Stimulated activated CD4-positive, alpha-beta T cell treated with anti-CD3 and anti-CD28 coated beads, Interleukin-15, amount 100 ng/mL, for 1 hour (primary cell): ENCODE measurements at places on chromosomes 7 and 10.

GRCh38 chr7:131075406-131075805 is 252.3 kb upstream of the MKLN1 start:
- no peak for DNase-seq

DNA sequence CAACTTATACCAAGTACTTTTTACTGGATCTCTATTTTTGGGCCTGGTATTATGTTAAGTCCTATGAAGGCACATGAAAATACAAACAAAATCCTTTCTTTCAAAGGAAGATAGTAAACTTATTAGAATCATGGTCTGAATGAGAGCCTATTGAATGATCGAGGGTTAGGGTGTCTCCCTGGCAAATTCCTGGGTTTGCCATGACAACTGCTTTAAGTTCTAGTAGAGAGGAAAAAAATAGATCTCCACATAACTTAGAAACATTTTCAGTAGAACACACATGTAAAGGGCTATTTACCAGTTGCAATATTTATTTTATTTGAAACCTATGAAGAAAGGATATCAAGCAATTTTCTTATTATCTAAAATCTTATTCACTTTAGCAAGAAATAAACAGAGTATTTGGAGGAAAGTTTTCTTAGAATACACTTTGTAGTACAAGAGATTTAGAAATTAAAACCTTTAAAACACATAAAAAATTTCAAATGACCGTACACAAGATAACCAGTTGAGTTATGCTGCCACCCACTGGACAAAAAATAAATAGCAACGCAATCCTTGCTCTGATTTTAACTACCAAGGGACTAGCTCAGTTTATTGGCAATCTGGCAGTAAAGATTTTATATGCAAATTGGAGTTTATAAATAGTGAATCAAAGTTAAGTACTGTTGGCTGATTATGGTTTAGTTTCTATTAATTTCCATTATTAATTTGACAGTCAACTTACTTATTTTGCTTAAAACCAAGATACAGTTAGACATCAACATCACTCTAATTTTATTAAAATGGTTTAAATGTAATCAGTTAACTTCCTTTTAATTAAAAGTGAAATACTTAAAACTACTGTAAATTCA is 33.9 kb downstream of the CACUL1 start:
- DNase-seq, result no peak

GRCh38 chr10:42932735-42933447 is 144.0 kb upstream of the RET start:
- no peak for DNase-seq

GRCh38 chr10:15213461-15213861 is 45.0 kb upstream of the NMT2 start:
- no peak for DNase-seq

DNA sequence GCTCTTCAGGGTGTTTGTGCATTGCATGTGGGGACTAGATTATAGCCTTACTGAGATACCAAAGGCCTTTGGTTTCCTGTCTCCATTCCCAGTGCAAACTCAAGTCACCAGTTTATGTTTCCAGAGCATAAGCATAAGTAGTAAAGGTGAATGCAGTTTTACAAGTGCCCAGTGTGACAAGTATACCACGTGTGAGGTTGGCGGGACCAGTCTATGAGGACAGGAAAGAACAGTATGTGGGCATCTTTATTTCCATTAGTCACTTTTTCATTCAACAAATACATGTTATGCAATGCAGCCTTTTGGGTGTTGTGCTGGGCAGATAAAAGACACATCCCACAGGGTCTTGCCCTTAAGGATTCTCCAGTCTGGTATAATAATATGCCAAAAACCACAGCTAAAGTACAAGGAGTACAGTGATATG is 146.5 kb downstream of the ARID5B start:
- DNase-seq, result no peak

DNA sequence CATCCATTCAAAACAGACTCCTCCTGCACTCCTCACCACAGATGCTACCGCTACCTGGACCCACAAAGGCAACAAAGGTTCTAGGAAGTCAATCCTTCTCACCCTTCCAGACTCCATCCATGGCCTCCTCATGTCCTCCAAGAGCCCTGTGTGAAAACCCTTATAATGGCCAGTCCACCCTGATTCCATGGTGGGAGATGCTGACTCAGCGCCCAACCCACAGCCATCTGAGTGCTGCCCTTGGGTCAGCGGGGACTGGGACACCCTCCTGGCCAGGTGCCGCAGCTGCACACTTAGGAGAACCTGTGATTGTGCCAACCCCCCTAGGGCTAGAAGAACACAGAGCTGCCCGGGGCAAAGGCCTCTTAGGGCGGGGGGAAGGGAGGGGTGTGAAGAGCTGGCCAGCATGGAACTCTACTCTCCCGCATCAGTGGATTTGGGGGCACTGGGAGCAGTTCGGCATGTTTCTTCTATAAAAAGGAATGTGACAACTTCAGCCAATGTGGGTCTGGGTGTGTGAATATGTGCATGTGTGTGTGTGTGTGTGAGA is 25.4 kb downstream of the TMEM273 start:
- DNase-seq, result no peak

DNA sequence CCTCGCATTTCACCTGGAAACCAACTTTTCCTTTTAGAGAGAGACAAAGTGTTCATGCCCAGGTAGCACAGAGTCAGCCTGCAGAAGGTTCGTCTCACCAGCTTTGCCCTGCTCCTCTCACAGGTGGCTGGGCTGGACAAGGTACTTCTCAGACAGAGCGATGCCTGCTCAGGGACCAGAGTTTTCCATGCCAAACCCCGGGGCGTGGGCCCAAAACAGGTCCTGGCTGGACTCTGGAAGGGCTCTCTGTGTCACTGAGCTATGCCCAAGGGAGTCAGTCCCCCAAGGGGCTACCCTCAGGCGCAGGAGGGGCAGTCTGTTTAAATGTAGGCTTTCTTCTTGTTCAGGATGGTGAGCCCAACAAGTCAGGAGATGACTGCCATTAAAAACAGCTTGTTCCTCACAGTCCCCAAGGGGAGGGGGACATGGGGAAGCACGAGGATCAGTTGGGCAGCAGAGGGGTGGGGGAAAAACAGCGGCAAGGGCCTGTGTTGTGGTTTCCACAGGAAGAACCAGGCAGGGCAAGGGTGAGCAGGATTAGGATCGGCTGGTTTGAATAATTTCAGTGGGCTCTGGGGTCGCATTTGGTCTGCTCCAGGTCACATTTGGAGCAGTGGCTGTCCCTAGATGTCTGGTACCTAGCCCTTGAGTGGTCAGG is 55.5 kb upstream of the FIGNL1 start:
- no peak for DNase-seq

- DNase-seq, result no peak
Observed at GRCh38 chr10:99564361-99564760, 31.6 kb downstream of the NKX2-3 start.

DNA sequence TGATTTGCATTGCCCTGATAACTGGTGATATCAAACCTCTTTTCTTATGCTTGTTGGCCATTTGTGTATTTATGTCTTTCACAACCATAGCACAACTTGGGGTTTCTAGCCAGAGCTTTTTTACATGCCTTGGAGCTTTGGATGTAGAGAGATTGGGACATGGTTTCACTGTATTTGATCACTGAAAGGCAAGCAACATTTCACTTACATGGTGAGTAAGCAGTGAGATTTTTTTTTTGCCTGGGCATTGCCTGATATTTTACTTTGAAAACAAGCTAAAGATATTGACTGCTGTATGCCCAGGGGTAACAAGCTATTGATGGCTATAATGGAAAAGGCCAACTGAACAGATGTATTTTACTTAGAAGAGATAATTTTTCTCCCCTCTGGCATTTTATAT is 259.0 kb downstream of the PHTF2 start:
- no peak for DNase-seq

- DNase-seq, result no peak
Observed at GRCh38 chr10:133107442-133107841, 19.7 kb downstream of the ADGRA1 start.

DNA sequence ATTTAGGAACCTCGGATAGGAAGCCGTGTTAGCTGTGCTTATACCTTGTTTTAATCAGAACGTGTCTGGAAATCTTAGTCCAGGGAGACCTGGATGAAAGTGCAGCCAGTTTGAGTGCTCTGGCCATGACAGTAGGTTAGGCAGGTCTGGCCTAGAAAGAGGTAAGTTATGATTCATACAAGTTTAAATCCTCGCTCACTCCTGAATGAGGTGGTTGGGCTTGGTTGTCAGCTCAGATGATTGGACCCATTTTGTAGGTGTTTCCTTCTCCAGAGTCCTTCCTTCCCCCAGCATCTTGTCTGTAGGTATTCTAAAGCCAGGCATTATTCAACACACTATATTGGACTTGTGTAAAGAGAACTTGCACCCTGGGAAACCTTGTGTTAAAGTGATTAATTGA is 561.9 kb upstream of the GALNT17 start:
- no peak for DNase-seq

GRCh38 chr10:12396093-12396492 is 46.7 kb downstream of the CAMK1D start:
- no peak for DNase-seq

- DNase-seq, result no peak
Observed at GRCh38 chr7:85292908-85293576, 106.2 kb upstream of the SEMA3D start.

DNA sequence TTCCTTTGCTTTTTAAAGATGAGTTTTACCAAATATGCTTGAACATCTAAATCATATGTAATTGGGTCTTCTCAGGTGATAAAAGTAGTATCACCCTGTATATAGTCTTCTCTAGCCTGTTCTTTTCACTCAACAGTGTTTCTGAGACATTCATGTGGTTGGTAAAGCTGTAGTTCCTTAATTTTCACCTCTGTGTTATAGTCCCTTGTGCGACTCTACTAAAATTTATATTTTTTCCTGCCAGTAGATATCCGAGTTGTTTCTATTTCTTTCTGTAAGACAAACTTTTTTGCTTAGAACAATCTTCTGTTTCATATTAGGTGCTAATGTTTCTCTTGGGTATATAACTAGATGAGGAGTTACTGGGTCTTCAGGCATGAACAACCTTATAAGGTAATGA is 35.6 kb downstream of the SYPL1 start:
- no peak for DNase-seq

- no peak for DNase-seq
Observed at GRCh38 chr7:15330943-15331342, 230.9 kb downstream of the AGMO start.

GRCh38 chr10:6115411-6115810 is 26.6 kb downstream of the RBM17 start:
- no peak for DNase-seq

DNA sequence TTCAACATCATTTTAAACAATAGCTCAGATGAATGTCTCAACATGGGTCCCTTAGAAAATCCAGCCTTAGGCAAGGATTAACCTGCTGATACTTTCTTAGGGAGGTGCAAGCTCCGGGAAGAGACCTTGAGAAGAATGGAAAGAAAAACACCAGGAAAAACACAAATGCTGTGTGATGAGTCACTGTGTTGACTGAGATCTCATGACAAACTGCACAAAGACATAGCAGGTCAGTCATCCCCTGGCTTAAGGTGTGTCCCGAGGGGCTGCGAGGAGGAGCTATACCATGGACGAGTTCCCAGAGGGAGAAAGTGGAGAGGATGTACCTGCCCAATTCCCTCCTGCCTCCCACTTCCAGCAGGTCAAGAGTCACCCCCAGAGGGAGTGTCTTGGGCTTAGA is 98.0 kb downstream of the TEX36 start:
- no peak for DNase-seq

DNA sequence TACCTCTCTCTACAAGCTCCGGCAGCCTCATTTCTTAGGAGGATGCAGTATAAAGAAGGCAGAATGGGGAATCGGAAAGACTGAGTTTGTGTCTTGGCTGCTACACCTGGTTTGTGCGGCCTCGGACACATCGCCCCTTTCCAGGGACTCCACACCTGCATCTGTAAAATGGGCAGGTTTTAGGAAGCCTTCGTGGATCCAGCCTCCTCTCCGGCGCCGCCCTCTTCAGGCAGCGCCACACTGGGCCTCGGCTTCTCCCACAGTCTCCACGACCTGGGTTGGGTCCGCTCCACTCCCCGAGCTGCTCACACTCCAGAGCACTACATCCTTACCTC is 341 bp downstream of the GOT1 start:
- DNase-seq, result peak; percentile 1

DNA sequence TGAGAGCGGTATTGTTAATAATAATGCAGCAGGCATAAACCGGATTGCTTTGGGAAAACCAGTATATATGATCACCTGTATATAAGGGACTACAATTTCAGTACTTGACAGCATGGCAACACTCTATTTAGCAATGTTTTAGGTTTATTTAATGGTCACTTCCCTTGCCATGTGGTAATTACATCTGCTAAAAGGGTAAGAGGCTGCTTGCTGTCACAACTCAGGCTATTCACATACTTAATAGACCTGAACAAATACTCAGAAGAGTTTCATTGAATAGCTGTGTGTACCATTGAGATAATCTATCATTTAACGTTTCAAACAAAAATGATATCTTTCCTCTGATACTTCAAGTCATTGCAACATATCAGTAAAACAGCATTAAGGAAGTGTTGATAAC is 90.1 kb downstream of the PCDH15 start:
- no peak for DNase-seq

- no peak for DNase-seq
Observed at GRCh38 chr10:123413353-123413752, 252.8 kb upstream of the GPR26 start.

GRCh38 chr7:26293569-26294308 is 2.1 kb downstream of the SNX10 start:
- DNase-seq, result peak; percentile 36

DNA sequence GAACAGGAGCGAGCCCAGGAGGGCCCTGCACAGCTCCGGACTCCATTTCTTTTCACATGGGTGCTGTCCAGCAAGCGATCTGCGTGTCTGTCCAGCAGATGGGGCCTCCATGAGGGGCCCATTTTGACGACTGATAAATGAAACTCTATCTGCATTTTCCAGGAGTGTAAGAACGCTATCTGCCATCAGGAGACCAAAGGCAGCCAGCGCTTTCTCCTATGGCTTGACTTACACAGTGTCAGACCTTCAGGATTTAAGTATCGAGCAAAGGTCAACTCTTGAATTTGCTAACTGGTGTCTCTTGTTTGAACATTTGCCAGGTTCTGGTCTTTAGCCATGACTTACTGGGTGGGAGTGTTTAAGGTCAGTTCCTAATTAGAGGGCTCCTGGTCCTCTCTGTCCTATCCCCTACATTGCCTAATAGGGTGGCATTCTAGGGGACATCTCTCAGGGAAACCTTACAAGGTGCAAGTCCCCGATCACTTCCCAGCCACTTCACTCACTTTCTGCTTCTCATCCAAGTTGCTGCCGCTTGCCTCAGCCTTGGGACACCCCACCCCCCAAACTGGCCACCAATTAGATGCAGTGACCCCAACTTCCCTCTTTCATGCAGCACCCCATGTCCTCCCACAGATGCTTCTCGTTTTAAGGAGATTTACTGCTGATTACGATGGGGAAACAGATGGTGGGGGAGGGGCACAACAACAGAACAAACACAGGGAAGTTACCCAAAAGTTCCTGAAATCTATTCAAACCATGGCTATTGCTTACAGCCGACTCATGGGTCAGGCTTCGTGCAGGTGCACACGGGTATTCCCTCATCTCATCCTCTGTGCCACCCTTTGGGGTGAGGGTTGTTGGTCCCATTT is 20.0 kb downstream of the VSIR start:
- no peak for DNase-seq
